HepG2 (cell line): ENCODE measurements at places on chromosomes 11 and 22.

DNA sequence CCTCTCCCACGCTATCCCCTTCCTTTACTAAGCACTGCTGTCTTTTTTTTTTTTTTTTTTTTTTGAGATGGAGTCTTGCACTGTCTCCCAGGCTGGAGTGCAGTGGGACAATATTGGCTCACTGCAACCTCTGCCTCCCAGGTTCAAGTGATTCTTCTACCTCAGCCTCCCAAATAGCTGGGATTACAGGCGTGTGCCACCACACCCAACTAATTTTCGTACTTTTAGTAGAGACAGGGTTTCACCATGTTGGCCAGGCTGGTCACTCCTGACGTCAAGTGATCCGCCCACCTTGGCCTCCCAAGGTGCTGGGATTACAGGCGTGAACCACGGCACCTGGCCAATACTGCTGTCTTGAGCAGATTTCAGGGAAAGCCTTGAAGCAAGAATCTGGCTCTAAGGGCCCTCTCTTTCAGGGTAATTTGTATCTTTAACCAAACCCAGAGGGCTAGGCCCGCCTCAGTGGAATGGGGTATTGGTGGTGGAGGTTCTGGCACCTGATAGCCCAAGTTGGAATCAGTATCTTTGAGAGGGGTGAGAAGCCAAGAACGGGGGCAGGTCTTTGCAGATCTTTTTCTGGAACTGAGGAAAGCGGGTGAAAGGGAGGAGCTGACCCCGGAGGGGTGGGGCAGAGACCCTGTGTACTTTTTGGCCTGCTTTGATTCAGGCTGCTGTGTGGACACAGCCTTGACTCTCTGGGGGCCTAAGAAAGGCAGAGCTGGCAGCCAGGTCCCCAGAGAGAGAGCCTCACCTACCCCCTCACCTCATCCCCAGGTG, 37.0 kb downstream of the TRIOBP start:
- no peaks in the 10 kb centered on the region for H3K27me3 ChIP-seq
- peak overlapping the region; percentile 92 for H3K27ac ChIP-seq
- DNase-seq, result no peak
- H3K4me1 ChIP-seq, result peaks cover 68% of the 10 kb centered on the region
- H3K4me3 ChIP-seq, result peak overlapping the region; percentile 49

DNA sequence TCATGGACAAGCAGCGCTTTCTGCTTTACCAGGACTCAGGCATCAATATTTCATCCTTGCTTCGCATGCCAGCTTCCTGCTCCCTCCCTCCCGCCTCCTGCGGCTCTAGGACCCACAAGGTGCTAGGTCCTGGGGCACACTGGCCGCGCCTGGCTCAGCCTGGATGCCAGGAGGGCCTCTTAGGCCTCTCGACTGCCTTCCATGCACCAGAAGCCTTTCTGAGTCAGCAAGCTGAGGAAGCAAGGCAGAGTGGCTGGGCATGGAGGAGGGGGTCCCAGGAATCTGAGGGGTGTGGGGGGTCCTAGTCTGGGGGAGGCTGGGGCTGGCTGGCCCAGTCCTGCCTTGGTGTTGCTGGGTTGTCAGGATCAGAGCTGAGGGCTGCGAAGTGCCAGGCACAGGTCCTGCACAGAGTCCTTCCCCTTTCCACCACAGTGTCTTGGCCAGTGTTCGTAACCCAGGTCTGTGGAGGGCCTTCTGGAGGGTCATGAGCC, 61.0 kb upstream of the THY1 start:
- no peaks in the 10 kb centered on the region; the same call in 2 of the 3 replicates for H3K36me3 ChIP-seq
- peaks cover 31% of the 10 kb centered on the region for H3K4me1 ChIP-seq
- DNase-seq, result no peak
- H3K27me3 ChIP-seq, result peaks cover 9% of the 10 kb centered on the region
- no peak overlapping the region for H3K27ac ChIP-seq

DNA sequence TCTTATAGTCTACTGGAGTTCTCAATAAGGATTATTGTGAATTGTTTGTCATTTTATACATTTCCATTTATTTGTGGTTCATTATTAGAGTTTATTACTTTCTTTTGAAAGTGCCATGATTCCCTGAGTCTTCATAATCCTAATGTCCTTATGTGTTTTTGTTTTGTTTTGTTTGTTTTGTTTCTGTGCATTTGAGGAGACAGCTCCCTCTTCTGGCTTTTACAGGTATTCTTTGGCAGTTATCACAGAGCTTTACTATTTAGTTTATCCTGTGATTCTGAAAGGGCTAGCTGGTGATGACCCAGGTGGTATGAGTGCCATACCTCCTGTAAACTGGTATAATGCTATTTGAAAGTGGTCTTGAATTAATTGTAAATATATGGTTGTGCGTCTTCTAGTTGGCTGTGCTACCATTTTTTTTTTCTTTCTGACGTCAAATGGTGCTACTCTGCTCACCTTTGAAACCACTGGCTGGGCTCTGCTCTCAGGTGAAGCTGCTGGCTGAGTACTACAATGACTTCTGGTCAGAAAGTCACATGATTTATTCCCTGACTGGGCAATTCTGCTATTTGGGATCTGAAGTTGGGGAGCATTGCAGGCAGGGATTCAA, 751.2 kb downstream of the JRKL start:
- peak; percentile 16 for DNase-seq
- H3K4me3 ChIP-seq, result no peak overlapping the region
- no peaks in the 10 kb centered on the region for H3K27me3 ChIP-seq
- H3K27ac ChIP-seq, result no peak overlapping the region
- H3K36me3 ChIP-seq, result no peaks in the 10 kb centered on the region

DNA sequence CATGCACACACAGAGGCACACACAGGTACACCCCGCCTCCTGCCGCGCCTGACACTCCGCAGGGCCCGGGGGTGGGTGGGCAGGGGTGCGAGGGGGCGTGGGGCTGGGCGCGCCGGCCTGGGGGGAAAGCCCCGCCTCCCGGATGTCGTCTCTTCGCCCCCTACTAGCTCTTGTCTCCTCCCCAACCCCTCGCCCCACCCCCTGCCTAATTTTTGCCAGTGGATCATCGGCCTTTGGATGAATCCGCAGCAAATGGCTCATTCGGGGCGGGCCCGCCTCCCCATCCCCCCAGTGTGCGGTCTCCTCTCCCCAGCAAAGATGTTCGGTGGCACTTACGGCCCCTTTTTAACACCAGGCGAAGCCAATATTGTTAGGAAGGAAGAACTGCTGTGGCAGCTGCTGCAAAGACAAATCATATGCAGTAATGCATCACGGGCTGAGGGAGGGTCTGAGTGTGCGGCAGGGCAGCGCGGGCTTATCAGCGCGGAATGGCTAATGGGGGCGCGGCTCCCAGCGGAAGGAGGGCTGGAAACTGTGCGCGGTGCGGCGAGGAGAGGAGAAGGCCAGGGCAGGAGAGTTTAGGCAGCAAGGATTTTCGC, 13.4 kb upstream of the NECTIN1 start:
- H3K36me3 ChIP-seq, result no peaks in the 10 kb centered on the region
- H3K4me3 ChIP-seq, result no peak overlapping the region
- H3K27me3 ChIP-seq, result peaks cover 69% of the 10 kb centered on the region
- no peak for DNase-seq
- H3K4me1 ChIP-seq, result peaks cover 17% of the 10 kb centered on the region

DNA sequence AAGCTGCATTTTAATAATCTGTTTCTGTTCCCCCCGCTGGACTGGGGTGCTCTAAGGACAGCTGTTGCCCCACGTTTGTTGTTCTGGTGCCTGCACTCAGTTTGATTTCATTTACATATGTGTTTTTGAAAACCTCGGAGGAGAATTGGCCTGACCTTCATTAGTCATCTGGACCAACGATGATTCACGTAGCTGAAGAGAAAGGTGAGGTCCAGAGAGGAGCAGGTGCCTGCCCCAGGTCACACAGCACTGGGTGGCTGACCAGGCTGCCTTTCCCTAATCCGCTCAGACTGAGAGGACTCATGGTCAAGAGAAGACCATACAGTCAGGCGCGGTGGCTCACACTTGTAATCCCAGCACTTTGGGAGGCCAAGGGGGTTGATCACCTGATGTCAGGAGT, 3.8 kb downstream of the CSDC2 start:
- H3K27me3 ChIP-seq, result no peaks in the 10 kb centered on the region; the same call in 1 of the 2 replicates
- H3K36me3 ChIP-seq, result no peaks in the 10 kb centered on the region
- no peak for DNase-seq
- peaks cover 60% of the 10 kb centered on the region for H3K4me1 ChIP-seq

GRCh38 chr11:134454146-134454690, 42.2 kb upstream of the B3GAT1 start:
- no peak for DNase-seq
- no peak overlapping the region for H3K27ac ChIP-seq
- no peaks in the 10 kb centered on the region for H3K36me3 ChIP-seq
- no peak overlapping the region for H3K4me3 ChIP-seq
- no peaks in the 10 kb centered on the region; the same call in 1 of the 2 replicates for H3K27me3 ChIP-seq

- peaks cover 3% of the 10 kb centered on the region; the same call in 1 of the 2 replicates for H3K27me3 ChIP-seq
- no peaks in the 10 kb centered on the region for H3K4me1 ChIP-seq
- H3K36me3 ChIP-seq, result no peaks in the 10 kb centered on the region
- no peak overlapping the region for H3K4me3 ChIP-seq
- H3K27ac ChIP-seq, result no peak overlapping the region
These were observed 62.7 kb downstream of the CD82 start for GRCh38 chr11:44627911-44628729.

GRCh38 chr11:130908770-130909625, 7.3 kb downstream of the SNX19 start:
- no peaks in the 10 kb centered on the region for H3K36me3 ChIP-seq
- no peak overlapping the region for H3K27ac ChIP-seq
- no peaks in the 10 kb centered on the region for H3K4me1 ChIP-seq

DNA sequence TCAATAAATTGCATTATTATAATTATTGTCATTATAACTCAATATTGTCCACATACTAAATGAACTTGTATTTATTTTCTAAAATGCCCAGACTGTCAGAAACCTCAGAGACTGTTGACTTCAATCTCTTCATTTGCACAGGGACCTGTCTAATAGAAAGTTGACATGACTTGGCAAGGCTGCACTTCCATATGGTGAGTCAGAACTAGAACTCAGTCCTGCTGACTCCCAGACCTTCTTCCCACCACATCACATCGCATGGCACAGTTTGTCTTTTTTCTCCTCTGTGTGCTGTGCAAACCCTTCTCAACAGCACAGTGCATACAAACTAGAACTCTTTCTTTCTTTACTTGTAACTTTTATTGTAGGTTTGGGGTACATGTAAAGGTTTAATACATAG, 215.1 kb upstream of the BLID start:
- H3K4me1 ChIP-seq, result no peaks in the 10 kb centered on the region
- H3K4me3 ChIP-seq, result no peak overlapping the region
- H3K27ac ChIP-seq, result no peak overlapping the region
- H3K36me3 ChIP-seq, result no peaks in the 10 kb centered on the region
- DNase-seq, result no peak

DNA sequence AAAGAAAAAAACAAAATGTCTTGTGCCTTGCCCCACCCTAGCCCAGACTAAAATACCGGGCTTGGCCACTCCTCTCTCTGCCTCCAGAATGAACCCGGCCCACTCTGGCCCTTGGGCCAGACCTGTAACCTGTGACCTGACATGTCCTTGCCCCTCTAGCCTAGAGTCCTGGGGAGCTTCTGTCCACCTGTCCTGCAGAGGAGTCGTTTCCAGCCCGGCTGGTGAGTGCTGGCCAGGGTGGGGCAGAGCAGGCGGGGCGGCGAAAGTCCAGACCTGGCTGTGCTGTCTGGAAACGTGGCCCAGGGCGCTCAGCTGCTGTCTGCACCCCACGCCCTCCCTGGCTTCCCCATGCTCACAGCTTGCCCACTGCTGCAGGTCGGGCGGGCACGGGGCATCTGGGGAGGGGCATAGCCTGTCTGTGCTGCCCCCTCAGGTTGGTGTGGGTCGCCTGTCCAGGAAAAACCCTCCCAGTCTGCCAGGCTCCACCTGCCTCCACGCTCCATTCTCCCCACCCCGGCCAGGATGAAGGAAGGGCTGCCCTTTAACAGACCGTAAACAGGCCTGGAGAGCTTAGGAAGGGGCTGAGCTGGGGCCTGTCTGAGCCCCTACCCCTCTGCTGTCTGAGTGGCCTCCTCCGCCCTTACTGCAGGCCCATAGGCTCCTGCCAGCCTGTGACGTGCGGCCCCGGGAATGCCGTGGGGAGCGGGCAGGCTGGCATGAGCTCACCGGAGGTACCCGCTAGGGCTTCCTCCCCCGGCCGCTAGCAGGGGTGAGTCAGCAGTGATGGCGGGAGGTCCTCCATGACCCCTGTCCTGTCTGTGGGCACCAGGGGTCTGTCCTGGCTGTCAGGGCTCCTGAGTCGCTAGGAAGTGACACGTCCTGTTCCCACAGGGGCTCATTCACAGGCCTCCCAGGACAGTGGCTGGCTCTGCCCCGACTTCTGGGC, 1.9 kb downstream of the CD151 start:
- H3K4me3 ChIP-seq, result peak overlapping the region; percentile 81; the same call in 1 of the 2 replicates
- peak overlapping the region; percentile 43 for H3K27ac ChIP-seq
- H3K4me1 ChIP-seq, result peaks cover 75% of the 10 kb centered on the region
- no peaks in the 10 kb centered on the region for H3K27me3 ChIP-seq
- H3K36me3 ChIP-seq, result peaks cover 7% of the 10 kb centered on the region

- no peaks in the 10 kb centered on the region for H3K36me3 ChIP-seq
- H3K27me3 ChIP-seq, result no peaks in the 10 kb centered on the region
- no peak overlapping the region for H3K4me3 ChIP-seq
These were observed 91.8 kb upstream of the CD44 start for GRCh38 chr11:35047179-35047578.

- H3K27ac ChIP-seq, result no peak overlapping the region
- DNase-seq, result peak; percentile 50
- peaks cover 22% of the 10 kb centered on the region for H3K4me1 ChIP-seq
- no peaks in the 10 kb centered on the region for H3K27me3 ChIP-seq
- no peak overlapping the region for H3K4me3 ChIP-seq
These were observed 14.2 kb downstream of the DTX4 start for GRCh38 chr11:59186130-59186594.

DNA sequence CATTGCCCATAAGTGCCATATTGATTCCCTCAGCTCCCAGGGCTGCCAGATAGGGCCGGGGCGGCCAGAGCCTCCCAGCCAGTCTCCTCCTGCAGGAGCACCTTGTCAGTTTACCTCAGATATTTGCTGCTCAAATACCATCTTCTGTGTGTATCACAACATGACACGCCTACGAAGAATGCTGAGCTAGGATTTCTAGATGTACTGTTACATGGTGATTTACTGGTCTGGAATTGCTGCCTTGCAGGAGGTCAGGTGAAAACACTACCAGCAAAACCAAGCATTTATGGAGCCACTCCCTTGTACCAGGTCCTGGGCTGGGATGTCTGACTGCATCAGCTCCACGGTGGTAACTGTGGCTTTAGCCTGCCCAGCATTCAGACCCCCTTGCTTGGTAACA, 11.8 kb downstream of the MICAL3 start:
- no peaks in the 10 kb centered on the region for H3K36me3 ChIP-seq
- no peak for DNase-seq
- no peaks in the 10 kb centered on the region for H3K27me3 ChIP-seq
- no peak overlapping the region for H3K4me3 ChIP-seq
- H3K27ac ChIP-seq, result no peak overlapping the region

GRCh38 chr22:23146478-23147205, 1.4 kb downstream of the RAB36 start:
- H3K4me3 ChIP-seq, result no peak overlapping the region
- H3K27me3 ChIP-seq, result no peaks in the 10 kb centered on the region
- peaks cover 91% of the 10 kb centered on the region for H3K4me1 ChIP-seq
- no peak for DNase-seq
